Smooth muscle cell of the coronary artery (primary cell): ENCODE measurements at places on chromosomes 1 and 21. TPM values are rescaled to one million over a fixed set of nuclear protein-coding genes. Genes with fewer than 3 reads are reported as not detected.

KCNA2 gene
- total RNA-seq, result not detected in 2 replicates

RHBDL2 gene
- 0.59 and 0.60 TPM in 2 replicates for total RNA-seq

RNU1-4 gene
- total RNA-seq, result 2,564 and 3,022 TPM in 2 replicates

SELENBP1 gene
- total RNA-seq, result 34.8 and 125 TPM in 2 replicates

PDZK1 gene
- 0.08 TPM in 1 of 2 replicates, not detected in the other for total RNA-seq

LRRC71 gene
- 0.08 TPM in 1 of 2 replicates, not detected in the other for total RNA-seq

GPR153 gene
- total RNA-seq, result 2.3 and 17.2 TPM in 2 replicates
